Eye (tissue), 1 donor: ENCODE measurements at places on chromosomes 2 and 18.

GRCh38 chr2:61537277-61537949 lies 743 bp downstream of the XPO1 start:
- DNase-seq = no peak

- DNase-seq = no peak
Observed at GRCh38 chr2:66596256-66596655, 161.3 kb downstream of the MEIS1 start.

- peak; percentile 76 for DNase-seq
Observed at GRCh38 chr2:1823187-1824169, 79.2 kb upstream of the PXDN start.

GRCh38 chr2:31347319-31347718 lies 67.2 kb downstream of the XDH start:
- DNase-seq = no peak

DNA sequence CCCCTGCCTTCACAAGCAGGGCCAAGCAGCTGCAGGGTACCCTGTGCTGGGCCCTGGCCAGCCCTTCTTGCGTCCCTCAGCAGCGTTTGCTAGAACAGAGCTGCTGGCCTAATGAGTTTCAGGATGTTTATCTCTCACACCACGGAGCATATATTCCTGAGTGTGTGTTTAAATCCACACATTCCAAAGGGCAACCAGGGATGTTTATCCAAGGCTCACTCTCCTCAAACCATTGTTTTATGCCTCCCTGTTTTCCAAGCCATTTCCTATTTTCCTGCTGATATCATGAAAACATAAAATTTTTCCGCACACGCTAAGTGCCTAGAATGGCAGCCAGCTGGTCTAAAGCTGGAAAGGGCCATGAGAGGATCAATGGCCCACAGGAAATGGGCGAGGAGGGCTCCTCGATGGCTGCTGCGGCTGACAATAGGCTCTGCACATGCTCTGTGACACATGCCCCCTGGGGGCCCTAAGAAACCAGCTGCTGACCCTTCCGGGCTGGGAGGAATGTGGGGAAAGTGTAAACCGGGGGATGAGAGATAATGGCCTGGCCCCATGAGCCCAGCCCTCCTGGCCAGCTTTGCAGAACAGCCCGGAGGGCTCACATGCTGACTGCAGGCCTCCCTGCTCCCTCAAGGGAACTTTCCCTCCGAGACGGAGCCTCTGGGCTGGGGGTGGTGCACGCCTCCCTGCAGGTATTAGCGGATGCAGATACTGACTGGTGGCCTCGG lies 194.0 kb downstream of the NDUFA10 start:
- DNase-seq = peak; percentile 67

DNA sequence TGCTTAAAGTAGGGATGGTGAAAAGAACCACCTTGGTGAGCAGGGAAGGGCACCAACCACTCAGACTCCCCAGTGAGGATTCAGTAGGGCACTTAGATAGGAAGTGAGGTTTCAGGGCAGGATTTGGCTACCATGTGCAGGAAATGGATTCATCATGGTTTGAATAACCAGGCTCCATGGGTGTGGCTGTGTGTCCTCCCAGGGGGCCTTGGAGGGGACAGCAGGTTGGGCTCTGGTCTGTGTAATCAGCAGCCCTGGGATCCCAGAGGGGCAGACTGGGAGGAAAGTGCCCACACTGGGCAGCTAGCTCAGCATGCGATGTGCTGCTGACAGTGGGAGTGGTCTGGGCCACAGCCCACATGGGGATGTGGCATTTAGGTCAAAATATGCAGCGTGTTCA lies 224.6 kb downstream of the CELF4 start:
- DNase-seq = no peak

GRCh38 chr18:33696332-33697162 lies 118.5 kb downstream of the ASXL3 start:
- no peak for DNase-seq

- DNase-seq = no peak
Observed at GRCh38 chr2:9071032-9071431, 67.5 kb upstream of the MBOAT2 start.

GRCh38 chr2:16623564-16624435 lies 41.8 kb downstream of the CYRIA start:
- DNase-seq = no peak

- no peak for DNase-seq
Observed at GRCh38 chr18:22999212-22999611, 66.1 kb downstream of the RBBP8 start.

GRCh38 chr18:69974365-69974764 lies 26.7 kb upstream of the CD226 start:
- DNase-seq = no peak
